Activated T-cell treated with anti-CD3 and anti-CD28 coated beads, Interleukin-2, amount 50 U/mL, for 72 hours (primary cell): ENCODE measurements at places on chromosomes 16 and 17.

DNA sequence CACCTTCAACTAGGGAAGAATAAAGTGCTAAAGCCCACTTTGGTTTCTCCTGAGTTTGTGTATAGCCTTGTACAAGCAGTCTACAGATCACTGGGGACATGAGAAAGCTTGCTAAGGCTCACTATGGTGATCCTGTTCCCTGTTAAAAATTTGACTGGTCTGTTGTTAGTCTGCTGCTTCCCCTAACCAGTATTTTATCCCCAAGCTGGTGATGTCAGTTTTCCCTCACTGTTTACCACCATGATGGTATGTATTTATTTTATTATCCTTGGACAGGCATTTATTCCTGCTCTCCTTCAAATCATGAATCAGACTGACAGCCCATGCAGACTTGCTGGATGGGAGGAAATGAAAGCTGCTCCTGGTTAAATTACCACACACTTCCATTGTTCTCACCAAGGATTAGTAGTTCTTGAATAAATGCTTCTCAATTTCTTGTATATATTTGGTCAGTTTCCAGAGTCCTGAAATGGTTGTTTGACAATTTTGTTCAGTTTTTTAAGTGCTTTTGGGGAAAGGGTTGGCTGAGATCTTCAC is 99.6 kb downstream of the CA4 start:
- no peak for DNase-seq

DNA sequence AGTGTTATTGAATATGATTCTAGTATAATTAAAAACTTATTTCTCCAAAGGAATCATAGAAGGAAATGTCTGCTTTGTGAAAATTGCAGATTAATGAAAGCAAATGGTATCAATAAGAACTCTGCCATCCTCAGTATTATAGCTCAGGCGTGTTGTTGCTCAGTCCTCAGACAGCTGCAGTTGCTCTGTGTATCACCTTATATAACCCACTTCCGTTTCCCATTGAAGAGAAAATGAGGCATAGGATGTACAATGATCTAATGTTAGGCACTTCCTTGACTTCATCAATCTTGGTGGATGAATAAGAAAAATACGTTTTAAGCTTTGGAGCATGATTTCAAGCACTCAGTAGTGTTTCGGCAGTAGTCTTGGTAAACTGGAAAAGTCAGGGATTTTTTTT is 14.1 kb downstream of the MFSD11 start:
- DNase-seq, result no peak

- no peak for DNase-seq
These were observed 35.8 kb upstream of the ZFP90 start for GRCh38 chr16:68503334-68503733.

GRCh38 chr17:50184611-50185398 is 16.6 kb downstream of the COL1A1 start:
- no peak for DNase-seq

DNA sequence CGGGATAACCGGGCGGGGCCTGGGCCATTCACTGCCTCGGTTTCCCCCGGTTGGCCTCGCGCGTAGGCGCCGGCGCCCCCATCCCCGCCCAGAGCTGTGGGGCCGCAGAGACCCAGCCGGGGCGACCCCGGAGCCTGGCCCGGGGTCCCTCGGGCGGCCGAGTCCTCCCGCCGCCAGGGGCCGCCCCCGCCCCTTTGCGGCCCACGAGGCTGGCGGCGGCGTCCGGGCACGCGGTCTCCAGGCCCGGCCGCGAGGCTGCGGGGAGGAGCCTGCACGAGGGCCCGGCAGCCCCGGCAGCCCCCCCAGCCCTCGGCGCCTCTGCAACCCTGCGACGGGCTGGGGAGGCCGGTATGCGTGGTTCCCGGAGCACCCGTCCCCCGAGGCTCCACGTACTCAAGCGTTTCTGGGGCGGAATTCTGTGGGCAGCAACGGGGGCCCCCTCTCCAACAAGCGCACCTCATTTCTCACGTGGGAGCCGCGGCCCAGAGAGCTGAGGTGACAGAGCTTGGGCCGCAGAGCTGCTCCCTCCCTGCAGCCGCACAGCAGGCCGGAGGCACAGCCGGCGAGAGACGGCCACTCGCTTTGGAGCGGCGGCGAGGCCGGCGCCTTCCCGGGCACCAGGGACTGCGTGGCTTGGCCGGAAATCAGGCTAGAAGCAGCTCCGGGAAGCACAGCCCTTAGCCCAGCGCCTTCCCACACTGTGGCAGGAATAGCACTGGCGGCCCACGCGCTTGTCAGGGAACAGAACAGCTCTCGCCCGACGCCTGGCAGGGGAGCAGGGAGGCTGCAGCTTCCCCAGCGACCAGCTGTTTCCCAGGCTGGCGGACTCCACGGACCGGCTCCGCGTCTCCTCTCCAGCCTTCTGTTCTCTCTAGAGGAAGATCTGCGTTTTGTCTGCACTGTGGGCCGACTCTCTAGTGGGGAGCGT is 867 bp upstream of the LIMD2 start:
- DNase-seq, result peak; percentile 70

- no peak for DNase-seq
These were observed 38.6 kb downstream of the LITAFD start for GRCh38 chr16:8920645-8921346.

- no peak for DNase-seq
These were observed 102.9 kb upstream of the NPEPPS start for GRCh38 chr17:47427985-47428384.

DNA sequence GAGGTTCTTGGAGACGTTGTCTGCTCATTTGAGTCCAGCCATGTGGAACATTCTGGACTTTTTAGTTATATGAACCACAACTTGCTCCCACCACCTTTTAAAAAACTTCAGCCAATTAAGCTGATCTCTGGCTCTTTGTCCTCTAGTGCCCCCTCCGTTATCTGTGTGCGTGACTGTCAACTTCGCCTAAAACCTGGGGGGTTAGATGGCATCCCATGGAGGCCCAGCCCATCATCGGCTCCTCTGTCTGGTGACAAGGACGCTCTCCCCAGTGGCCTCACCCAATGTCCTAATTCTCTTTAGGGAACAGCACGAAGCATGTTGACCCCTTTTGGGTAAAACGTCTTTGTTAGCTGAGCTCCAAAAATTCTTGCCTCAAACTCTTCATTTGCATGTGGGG is 341.0 kb upstream of the TNRC6C start:
- no peak for DNase-seq

GRCh38 chr16:84062734-84063640 is 20.4 kb upstream of the SLC38A8 start:
- DNase-seq, result peak; percentile 76
